ENCODE measurements at places on chromosomes 5 and 9. TPM values are rescaled to one million over a fixed set of nuclear protein-coding genes. Genes with fewer than 3 reads are reported as not detected.

GRCh38 chr9:16421532-16421931 is 448.9 kb downstream of the BNC2 start:
- no peak for DNase-seq

DNA sequence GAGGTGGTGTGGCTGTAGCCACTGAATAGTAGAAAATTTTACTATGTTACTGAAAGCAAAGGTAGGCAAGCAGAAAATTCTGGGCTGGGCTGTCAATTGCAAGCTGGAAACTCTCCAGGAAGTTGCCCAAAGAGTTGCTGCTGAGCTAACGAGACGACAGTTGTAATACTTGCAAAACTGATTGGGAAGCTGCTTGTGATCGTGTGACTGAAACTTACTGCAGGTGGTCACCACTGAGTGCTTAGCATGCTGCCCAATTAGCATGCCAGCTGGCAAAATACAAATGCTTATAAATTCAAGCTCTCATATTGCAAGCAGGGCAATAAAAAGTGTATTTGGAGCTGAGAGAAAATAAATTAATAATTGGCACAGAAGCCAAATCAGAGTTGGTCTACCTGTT is 758.5 kb upstream of the EDIL3 start:
- DNase-seq, result no peak

DNA sequence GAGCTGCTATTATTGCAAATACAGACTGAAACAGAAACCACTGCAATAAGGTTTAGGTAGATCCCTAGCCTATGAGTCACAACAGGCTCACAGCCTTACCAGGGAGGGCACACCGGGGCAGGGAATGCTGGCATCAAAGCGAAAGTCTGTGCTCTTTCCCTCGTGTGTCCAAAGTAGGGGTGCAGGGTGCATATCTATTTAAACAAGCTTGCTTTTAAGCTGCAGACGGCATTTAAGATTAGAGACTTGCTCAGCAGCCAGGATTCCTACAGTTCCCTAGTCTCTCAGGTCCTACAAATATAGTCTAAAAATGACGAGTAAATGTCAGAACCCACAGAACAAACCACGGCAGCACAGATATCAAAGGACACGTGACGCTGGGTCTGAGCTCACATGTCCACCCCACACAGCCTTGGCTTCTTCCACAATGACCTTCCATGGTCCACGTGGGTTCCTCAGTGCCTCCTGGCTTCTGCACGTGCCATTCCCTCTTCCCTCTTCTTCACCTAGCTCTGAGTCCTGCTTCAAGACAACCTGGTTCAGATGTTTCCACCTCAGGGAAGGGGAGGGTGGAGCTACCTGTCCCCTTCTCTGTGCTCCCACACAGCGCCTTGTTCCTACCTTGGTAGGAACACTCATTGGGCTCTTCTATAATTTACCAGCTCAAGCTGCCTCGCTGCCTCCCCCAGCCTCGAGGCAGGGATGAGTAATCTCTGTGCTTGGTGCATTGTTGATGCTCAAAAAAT is 193.2 kb downstream of the MAPKAP1 start:
- DNase-seq, result no peak

DNA sequence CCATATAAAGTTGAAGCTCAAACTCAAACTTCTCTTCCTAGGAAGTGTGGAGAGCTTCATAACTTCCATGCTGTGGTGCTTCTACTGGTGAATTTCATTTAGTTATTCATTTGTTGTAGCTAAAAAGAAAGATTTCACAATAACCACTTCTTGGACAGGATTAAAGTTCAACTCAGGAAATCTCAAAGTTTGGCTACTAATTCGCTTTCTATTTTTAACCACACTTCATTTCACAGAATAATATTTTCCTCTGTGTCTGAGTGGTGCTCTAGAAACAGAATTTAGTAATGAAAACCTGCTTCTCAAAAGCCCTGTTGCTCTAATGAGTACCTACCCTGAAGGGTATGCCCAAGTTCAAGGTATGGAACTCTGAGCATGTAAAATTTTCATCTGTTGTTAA is 73.9 kb downstream of the ACTBL2 start:
- DNase-seq, result no peak

- DNase-seq, result no peak
Observed at GRCh38 chr5:160799184-160799583, 52.8 kb downstream of the ATP10B start.

DNA sequence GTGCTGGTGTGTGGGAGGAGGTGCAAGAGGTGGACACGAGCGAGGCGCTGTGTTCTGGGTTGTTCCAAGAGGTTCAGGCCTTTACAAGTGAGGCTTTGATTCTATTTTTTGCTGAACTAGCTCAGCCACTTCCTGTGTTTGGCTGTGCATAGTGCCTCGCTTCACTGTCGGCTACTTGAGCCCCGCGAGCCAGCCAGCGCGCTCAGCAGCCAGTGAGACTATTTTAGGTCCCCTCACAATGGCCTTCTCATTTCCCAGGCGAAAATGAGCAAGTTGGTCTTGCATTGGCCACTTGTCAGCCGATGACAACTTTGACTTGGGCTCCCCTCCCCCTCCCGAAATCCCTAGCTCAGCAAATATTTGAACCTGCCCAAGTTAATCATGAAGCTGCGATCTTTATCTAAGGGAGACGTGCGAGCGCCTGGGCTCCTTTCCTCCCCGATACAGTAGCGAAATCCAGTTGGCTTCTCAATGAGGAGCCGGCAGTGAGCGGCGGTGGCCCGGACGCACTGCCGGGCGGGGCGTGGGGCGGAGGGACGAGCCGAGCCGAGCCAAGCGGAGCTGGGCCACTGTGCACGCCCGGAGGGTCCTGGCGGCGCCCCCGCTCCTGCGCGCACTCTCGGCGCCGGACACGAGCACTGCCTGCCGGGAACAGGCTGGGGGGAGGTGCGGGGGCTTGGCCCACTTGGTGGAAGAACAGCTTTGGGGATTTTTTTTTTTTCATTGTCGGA is 72.6 kb downstream of the PIK3R1 start:
- peak; percentile 76 for DNase-seq

- DNase-seq, result no peak
Observed at GRCh38 chr5:42666869-42667268, 89.7 kb upstream of the CCDC152 start.

SHISAL2B gene
- total RNA-seq, result not detected

TMEM215 gene
- total RNA-seq, result not detected

MSMP gene
- 0.61 TPM for total RNA-seq

LCN9 gene
- total RNA-seq, result not detected
